ENCODE measurements at places on chromosomes 7 and 10.

DNA sequence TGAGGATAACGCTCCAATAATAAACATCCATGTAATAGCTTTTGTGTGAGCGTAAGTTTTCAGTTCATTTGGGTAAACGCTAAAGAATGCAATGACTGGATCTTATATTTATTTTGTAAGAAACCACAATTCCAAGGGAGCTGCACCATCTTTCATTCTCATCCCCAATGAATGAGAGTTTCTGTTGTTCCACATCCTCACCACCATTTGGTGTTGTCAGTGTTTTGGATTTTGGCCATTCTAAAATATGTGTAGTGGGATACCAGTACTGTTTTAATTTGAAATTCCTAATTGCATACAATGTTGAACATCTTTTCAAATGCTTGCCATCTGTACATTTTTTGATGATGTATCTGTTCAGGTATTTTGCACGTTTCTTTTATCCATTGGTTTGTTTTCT lies 50.9 kb upstream of the SEMA3D start:
- DNase-seq = no peak

DNA sequence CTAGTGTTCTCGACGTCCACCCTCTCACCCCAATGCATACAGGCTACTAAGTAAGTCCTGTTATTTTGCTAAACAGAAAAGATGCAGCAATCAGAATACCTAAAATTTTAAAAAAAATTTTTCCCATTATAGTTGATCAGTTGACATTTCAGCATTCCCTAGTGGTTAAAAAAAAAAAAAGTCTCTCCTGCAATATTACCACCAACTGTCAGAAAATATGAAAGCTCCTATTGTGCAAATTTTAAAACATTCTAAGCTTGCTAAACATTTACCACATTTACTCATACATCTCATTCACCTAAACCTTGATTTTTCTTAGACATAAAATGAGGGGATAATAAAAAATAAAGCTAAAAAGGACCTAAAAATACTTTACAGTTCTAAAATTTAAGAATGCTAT lies 165.6 kb downstream of the AVL9 start:
- no peak for DNase-seq

DNA sequence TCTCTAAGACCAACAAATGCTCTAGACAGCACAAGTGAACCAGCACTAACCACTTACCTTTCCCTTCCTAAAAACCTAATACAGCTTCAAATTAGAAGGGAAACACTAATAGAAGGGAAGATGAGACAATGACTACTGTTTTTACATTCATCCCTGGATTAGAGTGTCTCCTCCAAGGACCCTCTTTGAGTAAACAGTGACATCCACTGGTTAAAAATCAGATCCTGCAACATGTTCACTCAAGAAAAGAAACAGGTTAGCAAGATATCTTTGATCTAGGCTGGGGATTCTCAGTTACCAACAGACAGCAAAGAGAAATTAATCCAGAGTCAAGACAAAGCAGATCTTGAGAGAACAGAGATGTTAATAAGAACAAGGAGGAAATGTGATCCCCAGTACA lies 177.7 kb upstream of the GHITM start:
- DNase-seq = no peak

- no peak for DNase-seq
Measured at GRCh38 chr10:20100171-20100570, 283.9 kb downstream of the PLXDC2 start.

DNA sequence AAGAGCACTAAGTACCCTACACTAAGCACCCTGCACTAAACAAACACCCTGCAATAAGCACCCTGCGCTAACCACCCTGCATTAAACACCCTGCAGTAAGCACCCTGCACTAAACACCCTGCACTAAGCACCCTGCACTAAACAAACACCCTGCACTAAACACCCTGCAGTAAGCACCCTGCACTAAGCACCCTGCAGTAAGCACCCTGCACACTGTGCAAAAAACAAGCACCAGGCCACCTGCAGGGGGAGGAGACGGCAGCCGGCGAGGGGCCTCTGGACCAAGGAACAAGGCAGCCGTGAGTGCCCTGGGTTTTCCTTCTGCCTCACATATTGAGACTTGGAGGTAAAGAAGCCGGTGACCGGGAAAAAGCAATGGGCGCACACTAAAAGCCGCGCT lies 30.2 kb downstream of the KNDC1 start:
- DNase-seq = no peak

- DNase-seq = no peak
Measured at GRCh38 chr7:30906515-30907240, 5.0 kb upstream of the AQP1 start.

GRCh38 chr7:109964780-109965179 lies 1126.1 kb upstream of the LRRN3 start:
- no peak for DNase-seq

DNA sequence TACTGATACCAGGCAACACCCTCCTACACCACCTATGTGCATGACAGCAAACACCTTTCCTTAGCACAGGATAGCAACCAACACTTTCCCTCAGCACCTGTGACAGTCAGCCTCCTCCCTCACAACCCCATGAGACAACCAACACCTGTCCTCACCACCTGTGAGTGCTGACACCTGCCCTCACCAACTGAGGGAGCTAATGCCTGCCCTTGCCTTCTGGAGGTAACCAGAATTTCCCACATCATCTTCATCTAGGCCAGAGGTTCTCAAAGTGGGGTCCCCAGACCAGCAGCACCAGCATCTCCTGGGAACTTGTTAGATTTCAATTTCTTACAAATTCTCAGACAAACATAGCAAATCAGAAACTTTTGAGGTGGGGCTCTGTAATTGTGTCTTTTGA lies 112.5 kb downstream of the GRID1 start:
- DNase-seq = no peak

- DNase-seq = no peak
Measured at GRCh38 chr7:16187131-16187530, 234.2 kb downstream of the CRPPA start.

GRCh38 chr10:62085404-62085803 lies 183.2 kb downstream of the RTKN2 start:
- DNase-seq = no peak

DNA sequence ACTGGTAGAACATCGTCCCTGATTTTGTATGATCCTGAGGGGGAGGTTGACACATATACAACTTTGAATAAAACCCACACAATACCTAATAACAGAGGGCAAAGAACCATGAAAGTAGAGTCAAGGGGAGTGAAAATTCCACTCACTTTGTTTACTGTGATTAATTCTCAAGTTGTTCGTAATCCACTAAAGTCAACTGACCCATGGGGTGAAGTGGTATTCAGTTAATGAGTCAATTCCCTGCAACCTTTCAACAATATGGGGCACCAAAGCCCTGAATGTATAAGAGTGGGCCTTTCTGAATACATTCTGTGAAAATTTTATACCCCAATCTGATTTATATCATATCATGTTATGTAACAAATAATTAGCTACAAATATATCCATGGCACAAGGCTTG lies 39.0 kb upstream of the C10orf67 start:
- no peak for DNase-seq

GRCh38 chr10:101287997-101288635 lies 58.9 kb upstream of the LBX1 start:
- DNase-seq = no peak

- no peak for DNase-seq
Measured at GRCh38 chr10:35228058-35228457, 101.4 kb downstream of the CREM start.

DNA sequence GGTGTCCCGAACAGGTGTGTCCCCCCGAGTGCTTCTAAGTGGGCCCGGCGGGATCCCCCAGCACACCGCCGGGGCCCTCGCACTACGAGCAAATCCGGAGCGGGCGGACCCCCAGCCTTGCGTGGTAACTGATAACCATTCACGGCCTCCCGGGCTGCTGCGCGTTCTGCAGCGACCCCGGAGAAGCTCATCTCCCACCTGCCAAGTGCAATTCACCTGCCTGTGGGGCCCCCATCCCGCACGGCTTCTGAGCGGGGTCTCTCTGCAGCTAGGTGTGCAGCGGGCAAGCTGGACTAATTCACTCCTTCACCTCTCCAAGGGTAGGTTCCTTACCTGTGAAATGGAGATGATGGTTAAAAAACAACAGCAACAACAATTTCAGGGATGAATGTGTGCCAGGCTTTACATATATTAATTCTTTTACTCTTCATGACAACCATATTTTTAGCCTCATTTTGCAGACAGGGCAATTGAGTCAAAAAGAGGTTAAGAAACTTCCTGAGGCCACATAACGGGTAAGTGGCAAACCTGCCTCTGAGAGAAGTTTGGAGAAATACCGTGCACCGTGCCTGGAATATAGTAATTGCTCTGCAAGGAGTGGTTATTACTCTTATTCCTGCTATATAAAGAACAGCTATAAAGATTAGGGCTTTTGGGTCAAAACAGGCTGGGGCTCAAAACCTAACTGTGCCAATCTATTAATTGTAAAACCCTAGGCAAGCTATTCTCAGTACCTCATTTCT lies 652 bp upstream of the PODXL start:
- no peak for DNase-seq

DNA sequence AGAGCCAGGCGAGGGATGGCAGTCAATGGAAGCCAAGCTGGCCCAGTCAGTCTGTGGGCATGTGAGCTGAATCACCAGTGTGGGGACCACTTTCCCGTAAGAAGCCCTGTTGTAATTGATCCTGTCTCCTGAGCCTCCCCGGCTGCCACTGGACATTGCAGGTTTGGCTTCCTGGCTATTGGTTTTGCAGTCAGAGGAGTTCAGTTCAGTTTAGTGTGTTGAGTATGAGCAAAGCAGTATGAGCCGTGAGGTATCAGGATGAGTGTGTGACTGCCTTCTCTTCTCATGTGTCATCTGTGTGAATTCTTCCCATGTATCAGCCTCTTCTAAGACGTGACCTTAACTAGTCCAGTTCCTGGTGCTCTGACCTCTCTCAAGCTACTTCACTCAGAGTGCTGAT lies 227.4 kb downstream of the PRKG1 start:
- no peak for DNase-seq

- DNase-seq = no peak
Measured at GRCh38 chr7:121985476-121986030, 112.6 kb downstream of the PTPRZ1 start.

DNA sequence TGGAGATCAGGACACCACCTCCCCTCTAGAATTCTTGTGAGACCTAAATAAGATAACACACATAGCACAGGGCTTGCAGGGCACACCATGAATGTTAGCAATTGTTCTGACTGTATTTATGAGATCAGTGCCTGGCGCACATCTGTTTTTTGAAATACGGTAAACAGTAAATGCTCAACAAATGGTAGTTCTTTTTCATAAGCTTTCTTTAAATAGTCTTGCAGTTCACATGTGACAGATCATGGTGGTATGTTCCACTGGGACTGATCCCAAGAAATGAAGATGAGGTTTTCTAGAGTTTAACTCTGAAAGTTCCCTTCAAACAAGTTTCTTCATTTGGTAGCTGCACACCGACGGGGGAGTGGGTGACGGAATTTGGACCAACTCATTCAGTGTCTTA lies 34.8 kb downstream of the CREB5 start:
- no peak for DNase-seq

- DNase-seq = peak; percentile 98
Measured at GRCh38 chr7:66654275-66655112, 25.8 kb downstream of the KCTD7 start.

GRCh38 chr7:93890041-93890463 lies 501 bp downstream of the TFPI2 start:
- no peak for DNase-seq

DNA sequence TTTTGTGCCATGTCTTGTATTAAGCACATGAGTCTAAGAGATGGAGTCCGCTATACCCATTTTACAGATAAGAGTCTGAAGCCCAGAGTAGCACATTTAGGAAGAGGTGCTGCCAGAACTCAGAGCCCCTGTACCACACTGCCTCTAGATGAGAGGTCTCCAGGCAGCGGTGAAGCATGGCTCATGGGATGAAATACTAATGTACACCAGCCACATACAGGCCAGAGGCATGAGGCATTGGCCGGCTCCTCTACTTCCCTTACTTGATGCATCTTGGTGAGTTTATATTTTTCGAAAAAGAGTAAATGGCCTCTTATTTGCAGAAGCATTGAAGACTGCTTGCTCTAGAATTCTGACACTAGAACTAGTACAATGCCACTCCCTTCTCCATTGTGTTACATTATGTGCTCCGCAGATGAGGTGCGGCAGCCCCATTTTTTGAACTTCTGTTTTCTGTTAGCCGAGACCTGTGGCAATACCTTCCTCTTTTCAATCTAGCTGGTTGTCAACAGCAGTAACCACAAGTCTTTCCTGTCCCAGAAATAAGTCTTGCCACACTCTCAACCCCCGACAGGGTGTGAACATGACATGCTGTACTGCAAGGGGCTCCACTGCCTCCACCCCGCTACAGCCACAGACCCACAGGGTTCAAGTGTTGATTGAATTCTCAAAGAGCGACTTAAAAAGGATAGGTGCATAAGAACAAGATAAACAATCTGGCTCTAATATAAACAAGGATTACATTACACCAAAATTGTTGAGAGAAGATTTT lies 145.3 kb downstream of the CELF2 start:
- peak; percentile 77 for DNase-seq

- no peak for DNase-seq
Measured at GRCh38 chr10:103855852-103856796, 748 bp upstream of the SH3PXD2A start.

DNA sequence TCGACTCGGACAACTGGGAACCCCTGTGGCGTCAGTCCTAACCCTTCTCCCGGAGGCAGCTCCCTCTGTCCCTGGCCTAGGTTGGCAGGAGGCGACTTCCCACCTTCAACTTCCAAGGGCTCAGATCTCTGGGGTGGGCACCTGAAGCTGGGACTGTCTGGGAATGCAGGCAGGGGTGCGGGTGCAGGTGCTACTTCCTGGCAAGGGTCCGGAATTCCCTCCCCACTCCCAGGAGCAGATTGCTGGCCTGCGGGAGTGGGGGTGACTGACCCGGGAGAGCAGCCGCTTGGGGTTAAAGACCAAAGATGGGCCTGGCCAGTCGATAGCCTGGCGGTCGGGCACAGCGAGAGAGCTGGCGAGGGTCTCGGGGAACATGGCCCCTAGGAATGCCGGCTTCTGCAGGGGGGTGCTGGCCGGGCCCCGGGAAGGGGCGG lies 387 bp downstream of the EPHA1 start:
- DNase-seq = no peak

GRCh38 chr7:116710764-116711452 lies 38.9 kb downstream of the MET start:
- DNase-seq = no peak

DNA sequence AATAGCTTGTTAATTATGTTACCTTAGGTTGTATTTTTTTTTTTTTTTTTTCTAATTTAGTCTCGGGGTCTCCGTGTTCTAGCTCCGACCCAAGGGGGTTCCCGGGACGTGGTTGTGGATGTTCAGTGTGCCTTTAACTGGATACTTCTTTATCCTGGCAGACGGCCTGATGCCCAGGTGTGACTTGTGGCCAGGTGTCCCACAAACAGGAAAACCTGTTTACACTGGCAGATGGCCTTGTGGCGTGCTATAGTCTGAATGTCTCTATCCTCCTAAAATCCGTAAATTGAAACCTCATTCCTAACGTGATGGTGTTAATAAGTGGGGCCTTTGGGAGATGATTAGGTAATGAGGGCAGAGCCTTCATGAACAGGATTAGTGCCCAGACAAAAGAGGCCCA lies 546.4 kb upstream of the C7orf33 start:
- DNase-seq = no peak

Data from globus pallidus (tissue), 1 donor.